ENCODE measurements at places on chromosomes 2 and 18. TPM values are rescaled to one million over a fixed set of nuclear protein-coding genes. Genes with fewer than 3 reads are reported as not detected.

The SUPT7L gene
- total RNA-seq: 34.6 TPM

The VSNL1 gene
- 128 TPM for total RNA-seq

The GKN1 gene
- total RNA-seq: not detected

The SLC66A3 gene
- total RNA-seq: 8.1 TPM

The POTEJ gene
- 0.46 TPM for total RNA-seq

The IL1F10 gene
- not detected for total RNA-seq

The EMILIN1 gene
- 6.2 TPM for total RNA-seq

The NETO1 gene
- total RNA-seq: 50.7 TPM

The LYG2 gene
- total RNA-seq: not detected

The HOXD1 gene
- total RNA-seq: not detected

The CYRIA gene
- 79.6 TPM for total RNA-seq

The MEP1B gene
- 0.23 TPM for total RNA-seq

The SERPINB12 gene
- not detected for total RNA-seq

The RAX gene
- total RNA-seq: 0.23 TPM

The TGFA gene
- 18.2 TPM for total RNA-seq

The GATA6 gene
- 0.23 TPM for total RNA-seq

The KIF3C gene
- 133 TPM for total RNA-seq

The DUSP2 gene
- total RNA-seq: 5.5 TPM

The REG1A gene
- total RNA-seq: 0.46 TPM

The RESP18 gene
- total RNA-seq: 1.8 TPM

The DTNB gene
- total RNA-seq: 32.8 TPM

The LHCGR gene
- 0.23 TPM for total RNA-seq

The KDSR gene
- total RNA-seq: 17.8 TPM

The RFX8 gene
- total RNA-seq: 1.2 TPM

The MOGAT1 gene
- not detected for total RNA-seq

Data from diencephalon (tissue), 1 donor.